Activated CD4-positive, alpha-beta T cell treated with anti-CD3 and anti-CD28 coated beads, Interleukin-2, amount 10 ng/mL, durations not matched to agents 7 days and 5 days (primary cell): ENCODE measurements at places on chromosomes 12 and 14. TPM values are rescaled to one million over a fixed set of nuclear protein-coding genes. Genes with fewer than 3 reads are reported as not detected.

DNA sequence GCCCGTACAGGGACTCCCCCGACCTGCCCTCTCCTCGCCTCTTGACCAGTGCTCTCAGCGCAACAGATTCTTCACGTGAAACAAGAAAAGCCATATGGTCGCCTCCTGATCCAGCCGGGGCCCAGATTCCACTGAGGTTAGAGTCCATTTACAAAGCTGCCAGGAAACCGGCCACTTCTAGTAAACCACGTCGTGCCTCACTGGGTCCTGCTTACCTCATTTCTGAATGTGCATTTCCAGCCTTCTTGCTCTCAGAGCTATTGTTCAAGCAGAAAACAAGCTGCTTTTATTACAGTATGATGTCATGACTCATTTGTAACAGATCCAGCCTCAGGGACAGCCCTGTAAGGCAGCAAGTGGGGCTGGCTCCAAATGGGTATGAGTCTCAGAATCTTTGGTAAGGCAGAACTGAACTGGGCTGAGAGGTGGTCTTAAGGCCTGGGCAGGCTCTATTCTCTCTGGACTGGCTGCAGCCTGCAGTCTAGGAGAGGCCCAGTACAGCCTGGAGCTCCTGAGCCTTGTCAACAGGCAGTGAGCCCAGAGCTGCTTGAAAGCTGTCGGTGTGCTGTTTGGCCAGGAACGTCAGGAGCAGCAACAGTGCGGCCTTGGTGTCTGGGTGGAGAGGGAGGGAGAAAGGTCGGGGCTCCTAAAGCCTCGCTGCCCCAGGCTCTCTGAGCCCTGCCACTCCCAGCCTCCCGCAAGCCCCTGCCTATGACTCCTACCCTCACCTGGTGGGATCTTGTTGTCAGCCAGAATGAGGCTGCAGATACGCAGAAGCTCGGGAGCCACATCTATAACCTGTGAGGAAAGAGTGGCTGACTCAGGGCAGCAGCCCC lies 8.3 kb downstream of the REC8 start:
- peaks cover 46% of the 10 kb centered on the region for H3K36me3 ChIP-seq
- H3K27me3 ChIP-seq = no peaks in the 10 kb centered on the region
- no peak overlapping the region for H3K4me3 ChIP-seq
- H3K27ac ChIP-seq = no peak overlapping the region

- DNase-seq = no peak
- no peak overlapping the region for H3K4me3 ChIP-seq
- H3K36me3 ChIP-seq = no peaks in the 10 kb centered on the region
Observed at GRCh38 chr12:73947326-73948026, 590.2 kb upstream of the ATXN7L3B start.

GRCh38 chr12:31645924-31646323 lies 13.6 kb upstream of the ETFBKMT start:
- H3K27ac ChIP-seq = no peak overlapping the region
- no peaks in the 10 kb centered on the region for H3K36me3 ChIP-seq
- no peak for DNase-seq
- peaks cover 2% of the 10 kb centered on the region for H3K27me3 ChIP-seq
- H3K4me3 ChIP-seq = no peak overlapping the region
- peaks cover 2% of the 10 kb centered on the region for H3K4me1 ChIP-seq

- peaks cover 8% of the 10 kb centered on the region for H3K36me3 ChIP-seq
- H3K27me3 ChIP-seq = no peaks in the 10 kb centered on the region
- no peak for DNase-seq
- H3K27ac ChIP-seq = peak overlapping the region; percentile 10
- H3K4me3 ChIP-seq = no peak overlapping the region
Observed at GRCh38 chr12:4135919-4136605, 137.5 kb upstream of the CCND2 start.

DNA sequence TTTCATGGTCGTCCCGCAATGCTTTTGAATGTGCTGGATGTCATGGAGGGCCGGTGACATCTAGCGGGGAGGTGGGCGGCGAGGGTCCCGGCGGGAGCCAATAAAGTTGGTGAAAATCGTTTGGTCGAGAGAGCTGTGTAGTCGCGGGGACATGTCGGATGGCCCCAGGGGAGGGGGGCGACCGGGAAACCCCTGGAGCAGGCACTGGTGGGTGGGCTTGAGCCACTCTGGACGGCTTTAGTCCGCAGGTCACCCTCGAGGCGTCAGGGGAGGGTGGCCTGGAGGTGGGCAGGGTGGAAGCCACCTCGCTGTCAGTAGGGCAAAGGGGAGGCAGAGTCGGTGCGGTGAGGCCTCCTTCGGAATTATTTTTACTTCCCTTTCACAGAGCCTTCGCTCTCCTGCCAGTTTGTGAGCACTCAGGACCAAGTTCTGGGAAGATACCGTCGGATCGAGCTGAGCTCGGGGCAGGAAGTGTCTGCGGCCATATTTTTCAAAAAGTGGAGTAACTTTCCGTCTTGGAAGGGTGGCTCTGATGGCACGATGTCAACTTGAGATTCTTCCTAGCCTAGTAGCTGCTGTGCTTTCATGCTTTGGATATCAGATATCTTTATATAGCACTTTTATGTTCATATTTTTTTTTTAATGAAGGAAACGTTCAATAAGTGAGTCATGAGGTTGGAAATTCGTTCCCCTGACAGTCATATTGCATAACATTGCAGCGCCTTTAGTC lies 28.2 kb downstream of the WBP11 start:
- peak; percentile 28 for DNase-seq
- peak overlapping the region; percentile 98 for H3K27ac ChIP-seq
- H3K4me3 ChIP-seq = peak overlapping the region; percentile 96
- peaks cover 43% of the 10 kb centered on the region for H3K4me1 ChIP-seq
- H3K27me3 ChIP-seq = no peaks in the 10 kb centered on the region

GRCh38 chr14:34104489-34105397 lies 153.9 kb upstream of the EGLN3 start:
- no peak overlapping the region for H3K27ac ChIP-seq
- H3K27me3 ChIP-seq = peaks cover 13% of the 10 kb centered on the region
- peaks cover under 1% of the 10 kb centered on the region for H3K4me1 ChIP-seq
- no peaks in the 10 kb centered on the region for H3K36me3 ChIP-seq
- no peak overlapping the region for H3K4me3 ChIP-seq

DNA sequence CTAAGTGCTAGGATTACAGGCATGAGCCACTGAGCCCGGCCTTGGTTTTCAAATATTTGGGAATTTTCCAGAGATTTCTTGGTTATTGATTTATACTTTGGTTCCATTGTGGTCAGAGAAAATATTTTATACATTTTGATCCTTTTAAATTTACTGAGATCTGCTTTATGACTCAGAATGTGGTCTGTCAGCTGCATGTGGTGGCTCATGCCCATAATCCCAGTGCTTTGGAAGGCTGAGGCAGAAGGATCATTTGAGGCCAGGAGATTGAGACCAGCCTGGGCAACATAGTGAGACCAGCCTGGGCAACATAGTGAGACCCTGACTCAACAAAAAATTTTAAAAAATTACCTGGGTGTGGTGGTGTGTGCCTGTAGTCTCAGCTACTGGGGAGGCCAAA lies 49.8 kb downstream of the ADCK1 start:
- H3K4me1 ChIP-seq = peaks cover 5% of the 10 kb centered on the region
- H3K27ac ChIP-seq = no peak overlapping the region
- H3K36me3 ChIP-seq = no peaks in the 10 kb centered on the region
- H3K4me3 ChIP-seq = no peak overlapping the region
- DNase-seq = no peak

- no peak for DNase-seq
- H3K27ac ChIP-seq = no peak overlapping the region
- H3K27me3 ChIP-seq = no peaks in the 10 kb centered on the region
- no peak overlapping the region for H3K4me3 ChIP-seq
- H3K4me1 ChIP-seq = peaks cover 2% of the 10 kb centered on the region
- no peaks in the 10 kb centered on the region for H3K36me3 ChIP-seq
Observed at GRCh38 chr12:20421421-20421820, 53.1 kb downstream of the PDE3A start.

DNA sequence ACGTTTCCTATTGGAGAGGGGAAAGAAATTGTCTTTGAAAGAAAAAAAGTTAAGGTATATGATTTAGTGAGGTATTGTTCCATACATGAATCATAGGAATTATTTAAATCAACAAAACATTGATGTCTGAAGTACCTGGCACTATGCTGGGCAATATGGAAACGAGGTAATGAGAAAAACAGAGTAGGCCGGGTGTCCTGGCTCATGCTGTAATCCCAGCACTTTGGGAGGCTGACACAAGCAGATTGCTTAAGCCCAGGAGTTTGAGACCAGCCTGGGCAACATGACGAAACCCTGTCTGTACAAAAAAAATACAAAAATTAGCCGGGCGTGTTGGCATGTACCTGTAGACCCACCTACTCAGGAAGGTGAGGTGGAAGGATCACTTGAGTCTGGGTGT lies 45.9 kb downstream of the AEBP2 start:
- no peak overlapping the region for H3K4me3 ChIP-seq
- H3K27ac ChIP-seq = peak overlapping the region; percentile 41
- H3K4me1 ChIP-seq = peaks cover 46% of the 10 kb centered on the region
- no peaks in the 10 kb centered on the region for H3K27me3 ChIP-seq
- no peak for DNase-seq

DNA sequence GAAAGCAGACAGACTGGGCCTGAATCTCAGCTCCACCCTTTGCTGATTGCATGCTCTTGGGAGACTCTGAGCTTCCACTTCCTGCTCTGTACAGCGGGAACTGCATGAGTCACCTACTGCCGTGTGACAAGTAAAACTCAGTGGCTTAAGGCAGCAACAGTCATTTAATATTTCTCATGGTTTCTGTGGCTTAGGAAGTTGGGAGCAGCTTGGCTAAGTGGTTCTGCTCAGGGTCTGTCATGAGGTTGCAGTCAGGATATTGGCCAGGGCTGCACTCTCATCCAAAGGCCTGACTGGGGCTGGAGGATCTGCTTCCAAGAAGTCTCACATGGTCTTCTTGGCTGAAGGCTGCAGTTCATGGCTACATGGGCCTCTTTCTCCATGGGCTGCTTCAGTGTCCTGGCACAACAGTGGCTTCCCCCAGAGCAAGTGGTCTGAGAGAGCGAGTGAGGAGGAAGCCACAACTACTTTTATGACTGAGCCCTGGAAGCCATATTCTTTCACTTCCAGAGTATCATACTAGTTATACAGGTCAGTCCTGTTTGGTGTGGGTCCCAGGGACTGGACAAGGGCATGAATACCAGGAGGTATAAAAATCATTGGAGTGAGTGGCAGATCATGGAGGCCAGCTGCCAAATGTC lies 49.7 kb downstream of the FAM222A start:
- no peak overlapping the region for H3K27ac ChIP-seq
- H3K36me3 ChIP-seq = no peaks in the 10 kb centered on the region
- peaks cover 3% of the 10 kb centered on the region for H3K4me1 ChIP-seq
- H3K27me3 ChIP-seq = no peaks in the 10 kb centered on the region
- no peak for DNase-seq
- H3K4me3 ChIP-seq = no peak overlapping the region

- no peaks in the 10 kb centered on the region for H3K36me3 ChIP-seq
- H3K27ac ChIP-seq = peak overlapping the region; percentile 76
- no peak overlapping the region for H3K4me3 ChIP-seq
- peaks cover 2% of the 10 kb centered on the region for H3K27me3 ChIP-seq
- DNase-seq = no peak
Observed at GRCh38 chr14:24060984-24061913, 9.4 kb downstream of the CARMIL3 start.

DNA sequence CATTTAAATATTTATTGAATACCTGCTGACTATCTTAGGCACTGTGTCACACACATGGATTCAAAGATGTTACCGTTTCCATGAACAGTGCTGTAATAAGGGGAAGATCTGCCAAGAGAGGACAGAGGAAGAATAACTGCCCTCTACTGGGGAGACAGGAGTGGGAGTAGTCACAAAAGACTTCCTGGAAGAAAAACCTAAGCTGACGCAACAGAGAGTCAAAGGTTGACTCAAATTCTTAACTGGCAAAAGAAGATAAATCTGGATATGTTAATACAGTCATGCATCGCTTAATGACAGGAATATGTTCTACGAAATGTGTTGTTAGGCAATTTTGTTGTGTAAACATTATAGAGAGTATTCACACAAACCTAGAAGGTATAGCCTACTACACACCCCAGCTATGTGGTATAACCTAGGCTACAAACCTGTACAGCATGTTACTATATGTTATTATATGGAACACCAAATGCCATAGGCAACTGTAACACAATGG lies 51.5 kb downstream of the DCAF5 start:
- peaks cover 10% of the 10 kb centered on the region for H3K4me1 ChIP-seq
- H3K27ac ChIP-seq = no peak overlapping the region
- H3K36me3 ChIP-seq = peaks cover 7% of the 10 kb centered on the region
- peak; percentile 23 for DNase-seq
- H3K27me3 ChIP-seq = no peaks in the 10 kb centered on the region

DNA sequence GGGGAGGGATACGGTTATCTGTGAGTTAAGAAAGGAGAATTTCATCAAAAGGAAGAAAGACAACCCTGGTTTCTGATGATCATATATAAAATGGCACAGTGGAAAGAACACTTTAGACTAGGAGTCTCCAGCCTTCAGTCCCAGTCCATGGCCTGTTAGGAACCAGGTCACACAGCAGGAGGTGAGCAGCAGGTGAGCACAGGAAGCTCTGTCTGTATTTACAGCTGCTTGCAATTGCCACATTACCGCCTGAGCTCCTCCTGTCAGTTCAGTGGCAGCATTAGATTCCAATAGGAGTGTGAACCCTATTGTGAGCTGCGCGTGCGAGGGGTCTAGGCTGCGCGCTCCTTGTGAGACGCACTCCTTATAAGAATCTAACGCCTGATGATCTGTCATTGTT lies 137.9 kb downstream of the BTG1 start:
- H3K27ac ChIP-seq = no peak overlapping the region
- no peak overlapping the region for H3K4me3 ChIP-seq
- no peak for DNase-seq
- no peaks in the 10 kb centered on the region for H3K27me3 ChIP-seq
- H3K36me3 ChIP-seq = peaks cover 5% of the 10 kb centered on the region

DNA sequence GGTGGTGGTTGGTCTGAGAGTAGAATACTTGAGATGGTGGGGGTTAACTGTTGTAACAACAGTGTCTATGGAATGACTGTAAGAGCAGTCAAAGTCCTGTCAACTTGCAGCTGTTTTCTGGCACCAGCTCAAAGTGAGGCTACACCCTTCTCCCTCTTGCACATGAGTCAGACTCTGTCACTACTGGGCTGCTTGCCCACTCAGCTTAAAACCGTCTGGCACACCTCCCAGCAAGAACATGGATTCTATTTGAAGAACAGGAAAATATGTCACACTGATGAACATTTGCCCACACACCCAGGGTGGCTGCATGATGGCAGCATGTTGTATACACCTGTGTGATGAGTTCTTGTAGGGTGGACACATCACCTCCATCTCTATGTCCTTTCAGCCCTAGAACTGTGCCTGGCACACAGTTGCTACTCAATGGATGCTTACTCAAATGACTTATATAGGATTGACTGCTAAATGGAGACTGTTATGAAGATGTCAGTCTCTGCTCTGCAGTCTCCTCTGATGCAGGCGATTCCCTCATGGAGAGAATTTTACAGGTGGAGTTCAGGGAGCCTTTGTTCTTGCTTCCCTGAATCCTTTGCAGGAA lies 19.3 kb upstream of the SERPINA6 start:
- H3K4me1 ChIP-seq = peaks cover 14% of the 10 kb centered on the region
- H3K27ac ChIP-seq = no peak overlapping the region
- no peaks in the 10 kb centered on the region for H3K36me3 ChIP-seq
- no peaks in the 10 kb centered on the region for H3K27me3 ChIP-seq

SLC35F4 gene
- total RNA-seq = not detected

P2RX2 gene
- not detected for total RNA-seq

C12orf54 gene
- total RNA-seq = not detected

VRK1 gene
- total RNA-seq = 66.5 TPM

CRACR2A gene
- 39.5 TPM for total RNA-seq

GLIPR1L1 gene
- total RNA-seq = not detected

KCNJ8 gene
- not detected for total RNA-seq

TMEM132D gene
- not detected for total RNA-seq

KCNH3 gene
- 2.3 TPM for total RNA-seq

SOAT2 gene
- total RNA-seq = 1.0 TPM

PLEK2 gene
- total RNA-seq = 1.1 TPM

JDP2 gene
- total RNA-seq = 1.6 TPM

OTOGL gene
- not detected for total RNA-seq
